Fibroblast of upper back skin (primary cell): ENCODE measurements at places on chromosomes 3 and 15.

GRCh38 chr15:31427411-31427810 is 100.8 kb downstream of the KLF13 start:
- DNase-seq, result no peak

DNA sequence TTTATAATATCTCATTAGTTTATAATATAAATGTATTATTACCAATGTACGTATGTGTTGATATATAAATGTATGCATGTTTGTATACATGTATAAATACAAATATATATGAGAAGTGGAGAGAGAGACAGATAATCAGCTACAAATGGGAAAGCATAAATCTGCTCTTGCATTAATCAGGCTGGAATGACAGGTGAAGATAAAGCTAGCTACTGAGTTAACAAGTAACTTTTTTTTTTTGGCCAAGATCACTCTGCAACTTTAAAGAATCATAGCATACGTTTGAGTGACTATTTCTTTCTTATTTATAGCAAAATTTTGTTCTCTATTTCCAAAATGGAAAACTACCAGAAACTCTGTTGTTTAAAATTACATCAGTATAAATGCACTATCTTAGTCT is 422.8 kb downstream of the SI start:
- no peak for DNase-seq

- peak; percentile 17 for DNase-seq
Measured at GRCh38 chr3:100403362-100404249, 2.3 kb downstream of the LNP1 start.

DNA sequence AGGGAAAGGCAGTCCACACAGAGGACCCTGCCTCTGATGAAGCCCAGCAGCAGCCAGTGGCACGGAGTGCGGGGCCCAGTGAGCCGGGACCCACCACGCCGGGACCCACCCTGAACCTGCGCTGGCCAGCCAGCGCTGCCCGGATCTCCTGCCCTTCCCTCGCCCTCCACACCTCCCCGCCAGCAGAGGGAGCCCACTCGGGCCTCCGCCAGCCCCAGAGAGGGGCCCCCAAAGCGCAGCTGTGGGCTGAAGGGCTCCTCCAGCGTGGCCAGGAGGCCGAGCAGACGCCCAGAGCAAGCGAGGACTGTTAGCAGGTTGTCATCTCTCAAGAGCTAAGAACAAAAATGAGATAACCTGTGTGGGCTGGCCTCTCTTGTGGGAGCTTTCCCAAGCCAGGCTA is 81.3 kb upstream of the ATP10A start:
- DNase-seq, result no peak

DNA sequence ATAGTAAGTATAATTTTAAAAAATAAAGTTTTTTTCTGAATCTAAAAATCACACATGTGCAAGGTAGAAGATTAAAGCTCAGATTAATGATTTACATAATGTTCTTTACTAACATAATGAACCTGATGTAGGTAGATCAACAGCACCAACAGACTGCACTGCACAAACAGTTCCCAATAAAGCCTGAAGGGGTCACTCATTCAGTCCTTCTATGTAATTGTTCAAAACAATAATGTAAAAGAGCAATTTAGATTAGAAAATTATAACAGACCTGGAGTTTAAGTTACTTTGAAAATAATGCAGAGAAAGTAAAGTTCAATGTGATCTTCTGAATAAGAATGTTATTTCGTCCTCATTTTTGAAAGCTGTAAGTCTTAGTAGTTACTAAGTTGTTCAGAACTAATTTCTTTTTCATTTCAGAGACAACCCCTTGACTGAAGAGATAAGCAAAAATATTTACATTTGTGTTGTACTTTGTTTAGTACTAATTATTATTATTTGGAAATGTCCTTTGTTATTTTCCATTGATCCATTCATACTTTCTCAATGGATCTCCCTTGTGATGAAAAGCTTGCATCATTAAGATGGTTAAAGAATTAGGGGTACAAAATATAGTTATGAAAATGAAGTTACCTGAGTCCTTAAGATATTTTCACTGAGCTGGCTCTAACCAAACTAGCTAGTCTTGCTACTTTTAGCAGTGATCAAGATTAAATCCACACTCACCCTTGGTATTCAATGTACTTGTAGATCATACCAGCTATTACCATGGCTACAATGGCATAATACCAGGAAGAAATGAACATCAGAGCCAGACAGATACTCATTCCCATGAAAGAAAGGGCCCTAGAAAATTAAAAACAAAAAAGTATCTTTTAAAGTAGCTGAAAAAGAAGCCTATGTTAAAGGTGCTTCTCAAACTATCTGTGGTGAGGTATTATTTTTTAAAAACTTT is 16.8 kb downstream of the EMC4 start:
- peak; percentile 23 for DNase-seq

- no peak for DNase-seq
Measured at GRCh38 chr3:71006810-71007785, 576.4 kb downstream of the FOXP1 start.

DNA sequence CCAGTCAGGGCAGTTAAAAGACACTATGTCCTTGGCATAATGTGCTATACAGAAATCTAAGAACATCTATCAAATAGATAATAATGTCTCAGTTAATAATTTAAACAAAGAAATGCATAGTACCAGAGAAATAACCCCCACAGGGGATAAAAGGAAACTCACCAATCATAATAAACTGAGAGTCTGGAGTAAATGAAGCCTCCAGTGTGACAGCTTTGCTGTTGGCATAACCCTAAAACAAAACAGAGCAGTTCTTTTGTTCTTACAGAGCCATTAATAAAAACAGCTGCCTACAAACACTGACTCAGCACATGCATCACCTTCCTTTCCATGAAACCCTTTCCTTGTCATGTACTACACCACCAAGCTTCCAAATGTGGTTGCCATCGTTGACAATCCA is 13.5 kb downstream of the PPM1M start:
- DNase-seq, result no peak

DNA sequence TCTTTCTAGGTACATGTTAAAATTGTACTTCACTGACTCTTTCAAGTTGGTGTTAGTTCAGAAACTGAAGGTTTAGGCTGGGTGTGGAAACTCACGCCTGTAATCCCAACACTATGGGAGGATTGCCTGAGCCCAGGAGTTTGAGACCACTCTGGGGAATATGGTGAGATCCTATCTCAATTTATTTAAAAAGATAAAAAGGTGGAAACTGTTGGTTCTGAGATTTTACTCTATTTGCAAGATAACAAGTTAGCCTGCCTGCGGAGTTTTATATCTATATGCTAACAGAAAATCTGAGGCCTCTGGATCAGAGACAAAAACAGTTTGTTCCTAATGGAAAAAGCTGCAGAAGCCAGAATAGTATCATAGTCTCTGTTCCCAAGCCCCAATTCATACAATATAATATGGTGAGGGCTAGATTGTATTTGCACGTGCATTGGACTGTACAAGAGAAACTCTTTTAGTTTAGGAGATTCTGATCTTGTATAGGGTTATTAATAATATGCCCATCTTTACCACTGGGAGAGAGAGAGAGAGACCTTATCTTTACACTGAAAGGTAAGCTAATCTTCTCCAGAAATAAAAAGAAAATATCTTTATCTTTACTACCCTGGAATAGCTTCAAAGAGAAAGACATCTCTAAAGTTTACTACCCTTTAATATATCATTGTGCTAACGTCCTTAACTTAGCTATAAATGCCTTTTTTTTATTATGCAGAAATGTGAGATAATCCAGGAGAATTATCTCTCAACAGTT is 1267.6 kb downstream of the OTOL1 start:
- no peak for DNase-seq

- no peak for DNase-seq
Measured at GRCh38 chr15:88745065-88745464, 58.2 kb upstream of the ACAN start.

- no peak for DNase-seq
Measured at GRCh38 chr15:77617476-77618230, 15.1 kb downstream of the LINGO1 start.

DNA sequence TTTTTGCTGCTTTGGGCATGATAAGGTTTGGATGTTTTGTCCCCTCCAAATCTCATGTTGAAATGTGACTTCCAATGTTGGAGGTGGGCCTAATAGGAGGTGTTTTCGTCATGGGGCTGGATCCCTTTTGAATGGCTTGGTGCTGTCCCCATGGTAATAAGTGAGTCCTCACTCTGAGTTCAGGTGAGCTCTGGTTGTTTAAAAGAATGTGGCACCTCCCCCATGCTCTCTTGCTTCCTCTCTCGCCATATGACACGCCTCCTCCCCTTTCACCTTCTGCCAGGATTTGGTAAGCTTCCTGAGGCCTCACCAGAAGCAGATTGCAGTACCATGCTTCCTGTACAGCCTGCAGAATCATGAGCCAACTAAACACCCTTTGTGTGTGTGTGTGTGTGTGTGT is 255.5 kb downstream of the EPHB1 start:
- DNase-seq, result no peak

DNA sequence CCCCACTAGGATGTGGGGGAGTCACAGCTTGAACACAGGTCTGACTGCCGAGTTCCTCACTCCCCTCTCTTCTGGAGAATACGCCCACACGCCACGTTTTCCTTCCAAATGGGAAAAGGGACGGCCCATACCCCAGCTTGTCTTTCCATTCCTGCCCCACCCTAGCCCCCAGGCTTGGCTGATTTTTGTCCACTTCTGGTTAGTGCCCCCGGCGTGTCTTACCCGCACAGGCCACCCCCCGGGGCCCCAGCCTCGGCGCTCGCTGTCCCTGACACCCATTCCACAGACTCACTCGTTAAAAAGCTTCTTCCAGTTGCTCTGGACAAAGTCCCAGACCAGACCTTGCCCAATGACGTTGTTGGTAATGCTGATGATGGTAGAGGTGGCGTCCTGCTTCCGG is 14.5 kb downstream of the MESP2 start:
- no peak for DNase-seq

- no peak for DNase-seq
Measured at GRCh38 chr3:184173374-184173722, 1.3 kb upstream of the AP2M1 start.

GRCh38 chr3:66532160-66532587 is 31.4 kb upstream of the LRIG1 start:
- DNase-seq, result no peak

GRCh38 chr15:43102187-43102586 is 3.7 kb downstream of the UBR1 start:
- DNase-seq, result no peak

GRCh38 chr3:27900316-27900715 is 178.2 kb upstream of the EOMES start:
- DNase-seq, result no peak

- peak; percentile 56 for DNase-seq
Measured at GRCh38 chr3:63240381-63240902, 37.7 kb upstream of the SYNPR start.

DNA sequence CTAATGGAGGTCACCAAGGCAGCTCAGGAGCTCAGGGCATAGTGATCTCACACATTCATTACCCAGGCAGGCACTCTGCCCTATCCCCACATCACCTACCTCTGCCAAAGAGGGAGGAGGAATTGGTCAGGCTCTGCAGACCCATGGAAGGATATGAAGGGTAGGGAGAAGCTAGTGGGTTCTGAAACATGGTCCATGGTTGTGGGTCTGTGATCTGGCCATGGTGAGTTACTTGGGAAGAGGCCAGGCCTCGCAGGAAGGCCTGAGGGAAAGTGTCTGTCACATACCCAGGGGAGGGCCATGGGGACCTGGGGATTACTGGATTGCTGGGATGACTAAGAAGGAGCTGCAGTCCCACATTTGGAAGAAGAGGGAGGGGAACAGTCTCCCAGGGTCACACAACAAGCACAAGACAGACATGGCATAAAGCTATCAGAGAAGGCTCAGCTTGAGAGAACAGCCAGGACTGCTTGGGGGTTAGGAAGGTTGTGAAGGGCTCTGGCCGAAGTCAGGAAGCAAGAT is 1.4 kb upstream of the PRSS50 start:
- no peak for DNase-seq

- no peak for DNase-seq
Measured at GRCh38 chr3:37925157-37925556, 63.5 kb downstream of the CTDSPL start.

- peak; percentile 75 for DNase-seq
Measured at GRCh38 chr3:7309641-7310102, 448.8 kb downstream of the GRM7 start.

- DNase-seq, result no peak
Measured at GRCh38 chr3:61541694-61542093, 19.7 kb upstream of the PTPRG start.

- no peak for DNase-seq
Measured at GRCh38 chr15:77209221-77209620, 138.3 kb upstream of the TSPAN3 start.

GRCh38 chr3:113895964-113896363 is 51.8 kb upstream of the ZDHHC23 start:
- no peak for DNase-seq

DNA sequence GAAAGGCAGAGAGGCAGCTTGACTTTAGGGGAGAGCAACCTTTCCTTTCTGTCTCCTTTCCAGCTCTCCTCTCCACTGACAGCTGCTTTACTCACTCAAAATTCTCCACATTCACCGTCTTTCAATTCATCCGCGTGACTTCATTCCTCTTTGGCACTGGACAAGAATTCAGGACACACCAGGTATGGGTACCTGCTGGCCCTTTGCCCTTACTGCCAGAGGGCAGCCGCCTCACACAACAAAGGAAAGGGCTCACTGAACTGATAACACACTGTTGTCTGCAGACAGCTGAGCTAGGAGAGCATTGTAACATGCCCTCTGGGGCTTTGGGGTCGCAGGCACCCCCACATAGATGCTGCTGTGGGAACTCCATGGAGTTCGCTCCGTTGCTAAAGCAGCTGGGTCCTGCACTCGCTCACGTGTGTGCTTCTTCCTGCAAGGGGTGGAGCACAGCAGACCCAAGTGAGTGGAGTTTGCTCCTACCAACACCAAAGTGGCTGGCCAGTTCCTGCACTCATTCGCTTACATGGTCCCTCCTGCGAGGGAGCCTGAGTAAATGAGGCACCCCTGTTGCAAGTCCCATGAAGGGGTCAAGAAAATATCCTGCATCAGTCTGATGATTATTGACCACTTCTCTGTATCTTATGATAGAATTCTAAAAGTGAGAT is 79.0 kb upstream of the SGO1 start:
- no peak for DNase-seq

GRCh38 chr3:37832480-37832879 is 29.2 kb upstream of the CTDSPL start:
- no peak for DNase-seq

- no peak for DNase-seq
Measured at GRCh38 chr3:171678971-171679492, 131.3 kb downstream of the PLD1 start.

GRCh38 chr3:2352134-2352762 is 253.6 kb downstream of the CNTN4 start:
- DNase-seq, result no peak

DNA sequence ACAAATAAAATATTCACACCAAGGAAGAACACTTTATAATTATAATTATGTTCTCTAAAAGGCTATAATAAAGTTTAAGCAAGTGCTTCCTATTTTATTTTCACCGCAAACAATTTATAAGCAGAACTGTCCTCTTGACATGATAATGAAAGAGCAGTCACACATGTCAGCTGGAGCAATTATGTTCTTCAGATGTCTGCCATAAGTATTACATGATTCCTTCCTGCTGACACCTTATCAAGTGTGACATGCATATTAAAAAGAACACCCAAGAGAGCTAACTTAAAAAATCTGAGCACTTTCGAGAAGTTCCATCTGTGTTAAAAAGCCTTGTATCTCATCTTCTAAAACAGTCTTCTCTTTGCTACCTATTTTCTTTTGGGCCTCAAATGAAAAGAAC is 249.5 kb downstream of the SQOR start:
- no peak for DNase-seq
